ENCODE measurements at places on chromosomes 1 and 21.

GRCh38 chr1:186535388-186536133 is 74.6 kb upstream of the PDC start:
- DNase-seq = peak; percentile 32

DNA sequence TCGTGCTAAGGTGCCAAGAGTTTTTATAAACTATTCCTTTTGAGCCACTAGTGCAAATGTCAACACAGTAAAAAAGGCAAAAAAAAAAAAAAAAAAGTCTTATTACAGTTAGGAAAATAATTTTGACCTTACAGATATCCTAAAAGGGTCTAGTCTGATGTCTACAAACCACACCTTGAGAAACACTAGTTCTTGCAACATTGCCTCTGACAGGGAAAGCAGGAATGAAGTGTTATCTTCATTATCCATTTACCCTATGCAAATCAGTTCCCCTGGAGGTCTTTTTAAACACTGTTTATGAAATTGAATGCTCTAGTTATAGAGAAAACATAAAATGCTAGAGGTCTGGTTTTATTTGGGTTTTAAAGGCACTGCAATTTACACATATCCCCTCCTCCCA is 115.2 kb upstream of the DMRTA2 start:
- no peak for DNase-seq

GRCh38 chr1:47998396-47998990 is 1.3 kb upstream of the TRABD2B start:
- DNase-seq = no peak

GRCh38 chr1:170856455-170856854 is 78.9 kb upstream of the MROH9 start:
- no peak for DNase-seq

- no peak for DNase-seq
Measured at GRCh38 chr1:10889650-10890353, 93.4 kb upstream of the CASZ1 start.

DNA sequence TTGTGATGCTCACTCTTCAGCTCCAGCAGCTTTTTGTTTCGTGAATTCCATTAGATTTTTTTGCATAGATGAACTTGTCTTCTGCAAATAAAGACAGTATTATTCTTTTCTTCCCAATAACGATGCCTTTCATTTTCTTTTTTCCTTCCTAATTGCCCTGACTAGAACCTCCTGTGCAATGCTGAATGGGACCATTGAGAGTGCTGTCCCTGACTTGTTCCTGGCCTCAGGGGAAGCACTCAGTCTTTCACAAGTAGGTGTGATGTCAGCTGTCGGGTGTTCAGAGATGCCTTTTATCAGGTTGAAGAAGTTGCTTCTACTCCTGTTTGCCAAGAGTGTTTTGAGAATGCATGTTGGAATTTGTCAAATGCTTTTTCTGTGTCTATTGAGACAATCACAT is 64.3 kb upstream of the ADARB1 start:
- no peak for DNase-seq

DNA sequence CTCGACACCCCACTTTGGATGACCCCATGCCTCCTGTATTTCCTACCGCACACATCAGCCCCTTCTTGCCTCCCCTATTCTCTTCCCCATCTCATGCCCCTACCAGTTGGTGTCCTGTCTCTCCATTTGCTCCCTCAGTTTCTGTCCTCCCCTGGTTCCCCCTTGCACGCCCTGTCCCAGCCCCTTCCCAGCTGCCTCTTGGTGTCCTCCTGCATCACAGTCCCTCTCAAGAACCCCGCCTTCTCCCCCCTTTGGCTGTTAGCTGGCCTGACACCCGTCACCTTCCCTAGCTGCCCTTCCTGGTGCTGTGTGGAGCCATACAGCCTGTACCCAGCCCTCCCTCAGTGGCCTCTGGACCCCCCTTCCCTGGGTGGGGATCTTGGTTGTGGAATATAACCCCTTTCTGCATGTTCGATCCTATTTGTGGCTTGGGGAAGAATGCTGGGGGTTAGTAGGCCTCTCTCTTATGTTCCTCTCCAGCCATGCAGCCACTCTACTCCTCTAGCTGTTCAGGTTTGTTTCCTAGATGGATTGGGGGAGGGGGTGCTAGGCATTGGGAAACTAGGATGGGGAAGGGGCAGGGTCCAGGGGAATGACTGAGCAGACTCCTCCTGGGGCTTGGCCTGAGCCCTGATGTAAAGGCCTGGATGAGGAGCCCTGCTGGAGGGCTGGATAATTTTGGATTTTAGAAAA is 41.4 kb upstream of the NFASC start:
- no peak for DNase-seq

Measured in LNCaP clone FGC (cell line).